ENCODE measurements at places on chromosomes 2 and 18.

DNA sequence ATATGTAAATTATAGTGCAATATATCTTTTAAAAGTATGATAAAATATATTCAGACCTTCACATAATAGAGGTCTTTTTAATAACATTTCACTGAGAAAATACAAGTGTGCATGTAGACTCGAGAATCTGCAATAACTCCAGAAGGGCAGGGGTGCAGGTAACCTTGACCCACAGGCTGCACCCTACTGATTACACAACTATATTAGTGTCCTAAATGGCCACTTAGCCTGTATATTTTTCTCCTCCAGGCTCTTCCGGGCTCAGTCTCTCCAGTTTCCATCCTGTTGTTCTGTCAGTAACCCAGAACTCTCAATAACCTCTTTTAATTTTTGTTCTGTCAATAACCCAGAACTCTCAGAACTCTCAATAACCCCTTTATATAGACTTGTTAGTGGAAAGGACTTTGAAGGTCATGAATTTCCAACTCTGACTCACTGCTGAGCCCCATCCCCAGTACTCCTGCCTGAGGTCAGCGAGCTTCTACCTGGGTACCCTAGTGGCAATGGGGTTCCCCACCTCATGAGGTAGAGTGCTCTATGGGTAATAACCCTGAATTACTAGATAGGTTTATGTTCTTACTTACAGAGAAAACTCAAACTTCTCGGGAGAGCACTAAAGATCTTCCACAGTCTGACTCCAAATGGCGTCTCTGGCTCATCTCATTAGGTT, 8.4 kb upstream of the TTR start:
- no peak for DNase-seq

DNA sequence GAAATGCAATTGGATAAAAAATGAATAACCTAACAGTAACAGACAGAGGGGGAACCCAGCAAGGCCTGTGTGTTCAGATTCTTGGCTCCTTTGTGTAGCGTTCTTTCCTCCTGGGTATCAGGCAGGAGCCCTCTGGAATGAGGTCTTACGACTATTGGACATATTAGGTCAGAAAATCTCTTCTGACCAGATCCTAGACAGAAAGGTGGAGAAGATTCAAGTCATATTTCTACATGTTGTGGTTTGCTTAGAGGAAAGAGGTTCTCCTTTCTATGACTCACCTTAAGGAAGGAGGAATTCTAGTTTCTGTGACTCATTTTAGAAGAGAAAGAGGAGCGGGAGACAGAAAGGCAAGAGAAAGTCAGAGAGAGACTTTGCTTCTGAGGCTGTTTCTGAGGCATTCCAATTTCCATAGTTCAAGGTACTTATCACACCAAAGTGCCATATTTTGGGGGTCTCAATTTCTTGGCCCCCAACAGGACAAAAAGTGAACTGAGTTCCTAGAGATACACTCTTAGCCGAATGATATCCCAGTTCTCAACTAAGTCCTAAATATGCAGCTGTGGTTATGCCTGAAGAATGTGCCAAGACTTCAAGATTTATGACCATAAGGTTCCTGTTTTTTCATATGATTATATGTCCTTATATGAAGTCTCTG, 618.6 kb downstream of the ZEB2 start:
- no peak for DNase-seq

- DNase-seq = no peak
Observed at GRCh38 chr18:62336618-62337017, 11.5 kb downstream of the TNFRSF11A start.

GRCh38 chr18:49663899-49664890, 102.3 kb downstream of the LIPG start:
- no peak for DNase-seq

DNA sequence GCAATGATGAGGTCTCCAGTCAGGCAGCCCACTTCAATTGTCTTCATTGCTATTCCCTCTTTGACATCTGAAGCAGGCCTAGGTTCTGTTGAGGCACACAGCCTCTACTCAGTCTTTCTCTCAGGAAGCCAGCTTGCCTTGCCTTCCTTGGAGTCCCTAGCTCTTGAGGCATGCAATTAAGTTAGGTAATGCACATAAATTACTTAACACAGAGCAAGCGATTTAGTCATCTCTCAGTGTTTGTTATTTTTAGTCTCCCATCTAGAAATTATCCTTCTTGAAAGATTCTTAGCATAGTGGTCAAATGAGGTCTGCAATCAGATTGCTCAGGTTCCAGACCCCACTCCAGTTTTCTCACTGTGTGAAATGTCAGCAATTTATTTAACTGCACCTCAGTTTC, 32.0 kb downstream of the SULT1C4 start:
- DNase-seq = no peak

GRCh38 chr2:4914551-4914950, 777.6 kb upstream of the SOX11 start:
- DNase-seq = no peak

DNA sequence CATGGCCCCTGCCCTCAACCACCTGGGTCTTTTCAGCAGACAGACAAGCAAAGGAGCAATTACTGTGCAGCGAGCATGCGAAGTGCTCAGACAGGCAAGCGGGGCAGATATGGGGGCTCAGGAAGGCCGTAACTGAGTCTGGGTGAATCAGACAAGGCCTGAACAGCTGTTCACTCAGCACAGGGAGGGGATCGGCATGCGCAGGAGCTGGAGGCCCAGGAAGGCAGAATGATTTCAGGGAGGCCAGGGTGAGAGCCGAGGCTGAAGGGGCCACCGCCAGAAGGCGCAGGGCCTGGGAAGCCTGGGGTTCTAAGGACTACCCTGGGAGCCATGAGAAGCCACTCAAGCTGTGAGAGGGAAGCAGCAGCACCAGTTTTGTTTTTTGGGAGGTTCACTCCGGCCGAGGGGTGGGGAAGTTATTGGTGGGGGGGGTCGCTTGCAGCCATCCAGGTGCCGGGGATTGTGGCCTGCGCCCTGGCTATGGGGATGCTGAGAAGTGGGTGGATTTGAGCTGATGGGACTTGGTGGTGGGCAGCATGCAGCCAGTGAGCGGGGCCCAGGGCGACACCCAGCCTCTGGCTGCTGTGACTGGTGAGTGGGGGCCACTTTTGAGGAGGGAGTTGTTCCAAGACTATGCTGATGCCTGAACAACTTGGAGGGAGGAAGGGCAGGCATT, 132.2 kb downstream of the TSN start:
- DNase-seq = no peak

DNA sequence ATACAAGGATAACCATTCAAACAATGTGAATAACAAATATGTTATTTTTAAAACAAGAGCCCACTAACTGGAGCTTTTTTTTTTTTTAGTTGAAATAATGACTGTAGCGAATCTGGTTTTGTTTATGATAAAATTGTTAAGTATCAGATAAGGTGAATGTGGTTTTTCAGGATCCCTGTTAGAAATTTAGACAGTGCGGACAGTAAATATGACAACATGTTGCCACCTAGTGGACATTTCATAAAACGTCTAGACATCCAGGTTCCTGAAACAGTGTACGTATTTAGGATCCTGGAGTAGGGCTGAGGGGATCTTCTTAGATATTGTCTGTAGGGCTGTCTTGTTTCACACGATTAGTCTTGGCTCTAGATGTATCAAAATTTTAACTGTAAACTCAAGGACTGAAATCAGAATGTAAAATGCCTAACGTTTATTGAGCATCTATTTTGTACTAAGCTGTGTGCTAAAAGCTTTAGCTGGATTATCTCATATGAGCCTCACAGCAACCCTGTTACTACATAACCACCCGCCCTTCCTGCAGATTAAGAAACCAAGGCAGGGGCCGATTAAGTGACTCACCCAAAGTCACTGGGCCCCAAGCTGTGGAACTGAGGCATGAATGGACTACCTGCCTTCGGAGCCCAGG, 23.9 kb upstream of the CCDC68 start:
- no peak for DNase-seq

DNA sequence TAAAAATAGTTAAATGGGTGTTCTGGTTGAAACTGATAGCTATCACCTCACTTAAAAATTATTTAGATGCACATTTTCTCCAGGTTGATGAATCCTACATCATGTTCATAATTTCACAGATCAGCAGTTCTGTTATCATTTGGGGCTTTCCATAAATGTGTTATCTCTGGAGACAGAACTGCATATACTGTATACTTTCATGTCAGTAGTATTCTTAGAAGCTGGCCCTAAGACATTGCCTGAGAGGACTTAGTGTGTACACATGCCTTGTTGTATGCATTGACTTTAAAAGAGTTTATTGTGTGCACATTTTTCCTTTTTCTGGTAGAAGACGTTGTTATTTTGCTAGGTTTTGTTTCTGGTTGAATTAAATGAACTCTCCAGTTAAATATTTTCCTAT, 41.0 kb downstream of the PIK3C3 start:
- no peak for DNase-seq

GRCh38 chr2:160214461-160215445, 14.7 kb upstream of the ITGB6 start:
- DNase-seq = no peak

DNA sequence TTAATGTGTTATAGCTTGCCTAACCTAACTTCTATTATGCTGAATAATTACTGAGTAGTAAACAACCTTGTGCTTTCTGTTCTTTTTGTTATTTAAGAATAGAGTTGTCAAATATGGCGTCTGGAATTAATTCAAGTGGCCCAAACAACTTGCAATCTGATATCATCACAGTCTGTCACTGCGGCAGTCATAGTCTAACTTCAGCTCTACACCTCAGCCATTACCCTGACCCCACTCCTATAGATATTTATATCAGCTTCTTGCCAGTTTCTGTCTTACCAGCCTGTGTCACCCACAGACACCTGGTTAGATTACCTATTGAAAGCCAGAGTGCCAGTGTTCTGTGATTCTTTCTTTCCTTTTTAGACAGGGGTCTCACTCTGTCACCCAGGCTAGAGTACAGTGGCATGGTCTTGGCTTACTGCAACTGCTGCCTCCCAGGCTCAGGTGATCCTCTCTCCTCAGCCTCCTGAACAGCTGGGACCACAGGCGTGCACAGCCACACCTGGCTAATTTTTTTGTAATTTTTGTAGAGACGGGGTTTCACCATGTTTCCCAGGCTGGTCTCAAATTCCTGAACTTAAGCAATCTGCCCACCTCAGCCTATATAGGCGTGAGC, 14.1 kb upstream of the KLHL41 start:
- DNase-seq = no peak

DNA sequence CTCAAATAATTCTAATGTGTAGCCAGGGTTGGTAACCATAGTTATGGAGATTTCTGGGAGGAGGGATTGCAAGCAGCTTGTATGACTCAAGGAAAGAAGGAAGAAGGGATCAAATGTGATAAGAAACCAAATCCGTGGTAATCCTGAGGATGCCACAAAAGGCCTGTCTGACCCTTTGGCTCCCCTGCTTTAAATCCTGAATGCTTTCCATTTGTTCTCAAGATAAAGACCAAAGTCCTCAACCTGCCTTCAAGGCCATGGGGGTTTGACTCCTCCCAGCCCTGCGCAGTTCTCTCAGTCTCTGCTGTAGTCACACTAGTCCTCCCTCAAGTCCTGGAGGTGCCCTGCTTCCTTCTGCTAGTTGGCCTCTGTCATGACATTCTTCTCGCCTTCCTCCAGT, 74.0 kb downstream of the SUMO1 start:
- no peak for DNase-seq

- no peak for DNase-seq
Observed at GRCh38 chr18:22332590-22332989, 85.1 kb downstream of the CTAGE1 start.

DNA sequence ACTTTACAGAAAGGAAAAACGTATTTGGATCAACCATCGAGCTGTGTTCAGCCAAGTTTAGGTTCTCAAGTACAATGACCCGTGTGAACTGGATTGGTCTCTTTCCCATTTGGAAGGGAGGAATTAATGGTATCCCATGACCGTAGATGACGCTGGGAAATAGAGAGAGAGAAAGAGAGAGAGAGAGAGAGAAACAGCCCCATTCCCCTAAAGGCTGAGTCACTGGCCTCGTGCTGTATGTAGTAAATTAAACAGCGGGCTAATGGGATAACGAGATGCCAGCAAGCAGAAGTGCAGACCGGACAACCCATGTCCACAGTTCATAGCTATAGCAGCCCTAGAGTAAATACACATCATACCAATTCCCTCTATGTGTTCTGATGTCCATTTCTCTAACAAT, 99.6 kb downstream of the BCL11A start:
- no peak for DNase-seq

GRCh38 chr18:48700446-48700845, 161.6 kb downstream of the CTIF start:
- DNase-seq = no peak

DNA sequence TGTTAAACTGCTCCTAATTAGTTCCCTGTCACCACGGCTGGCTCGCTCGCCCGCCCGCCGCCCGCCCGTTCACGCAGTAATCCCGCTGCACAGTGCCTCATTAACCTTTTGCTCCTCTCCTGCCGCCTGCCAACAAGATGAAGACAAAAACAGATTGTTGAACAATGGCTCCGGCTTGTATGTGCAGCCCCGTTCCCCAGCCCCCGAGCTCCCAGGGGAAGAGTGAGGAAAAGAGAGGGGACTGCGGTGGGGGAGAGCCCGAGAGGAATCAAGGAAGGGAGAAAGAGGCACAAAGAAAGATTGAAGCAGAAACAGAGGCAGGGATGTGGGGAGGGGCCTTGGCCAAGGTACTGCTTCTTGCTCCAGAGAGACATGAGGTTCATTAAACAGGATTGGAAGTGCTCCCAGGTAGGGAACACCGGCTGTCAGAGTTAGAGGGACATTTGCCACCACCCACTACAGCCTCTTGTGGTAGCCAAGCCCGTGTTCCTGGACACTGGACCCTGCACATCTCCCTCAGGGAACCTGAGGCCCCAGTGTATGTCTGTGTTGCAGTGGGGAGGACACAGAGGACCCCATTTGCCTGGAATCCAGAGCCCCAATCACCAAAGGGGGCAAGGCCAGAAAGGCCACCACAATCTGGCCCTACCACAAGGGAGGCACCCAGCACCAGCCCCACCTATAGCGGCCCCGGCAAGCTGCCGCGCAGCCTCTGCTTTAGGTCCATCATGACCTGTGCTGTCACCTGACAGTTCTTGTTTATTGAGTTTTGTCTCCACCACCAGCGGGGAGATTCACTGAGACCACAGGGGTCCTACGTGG, 38.1 kb downstream of the EMX1 start:
- DNase-seq = no peak

GRCh38 chr2:69601179-69601612, 42.3 kb downstream of the AAK1 start:
- no peak for DNase-seq

- no peak for DNase-seq
Observed at GRCh38 chr2:230940471-230940815, 15.4 kb upstream of the GPR55 start.

DNA sequence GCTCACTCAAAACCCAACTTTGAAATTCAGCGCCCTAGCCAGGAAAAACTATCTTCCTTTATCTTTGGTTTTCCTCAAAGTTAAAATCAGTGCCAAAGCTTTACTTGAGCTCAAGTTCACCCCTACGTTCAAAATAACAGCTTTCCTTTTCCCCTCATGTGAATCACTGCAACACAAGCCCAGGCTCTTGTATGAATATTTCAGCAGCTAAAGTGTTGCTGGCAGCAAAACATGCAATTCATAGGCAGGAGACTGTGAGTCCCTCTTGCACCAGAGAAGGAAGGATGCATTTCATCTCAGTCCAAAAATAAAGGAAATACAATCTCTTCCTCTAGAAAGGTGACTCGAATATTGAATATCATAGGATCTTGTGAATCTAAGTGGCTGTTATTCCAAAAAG, 461.3 kb upstream of the SOX11 start:
- DNase-seq = no peak

GRCh38 chr2:117607202-117607601, 207.3 kb upstream of the DDX18 start:
- no peak for DNase-seq

All from CD8-positive, alpha-beta memory T cell (primary cell).